Stimulated activated CD4-positive, alpha-beta T cell treated with anti-CD3 and anti-CD28 coated beads, Interleukin-4, amount 100 ng/mL, for 48 hours (primary cell): ENCODE measurements at places on chromosomes 16 and 17.
A peak's percentile ranks its signal among the peaks of the same experiment; 100 is the strongest.

DNA sequence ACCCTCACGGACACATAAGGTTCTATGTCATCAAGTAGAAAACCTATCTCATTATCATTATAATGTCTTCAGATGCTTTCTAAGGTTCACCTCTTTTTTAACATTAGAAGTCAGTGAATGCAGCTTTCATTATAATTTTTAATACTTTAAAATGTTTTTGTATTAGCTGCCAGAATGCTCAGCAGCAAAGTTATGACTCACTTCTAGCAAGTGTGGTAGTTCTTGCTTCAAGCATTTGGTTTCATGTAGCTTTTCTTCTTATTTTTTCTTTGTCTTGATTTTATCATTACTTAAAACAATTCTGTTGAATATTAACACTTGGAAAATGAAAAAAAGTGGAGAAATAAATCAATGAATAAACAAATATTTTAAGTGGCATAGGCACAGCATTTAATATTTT, 23.4 kb downstream of the LPCAT2 start:
- no peak for DNase-seq

DNA sequence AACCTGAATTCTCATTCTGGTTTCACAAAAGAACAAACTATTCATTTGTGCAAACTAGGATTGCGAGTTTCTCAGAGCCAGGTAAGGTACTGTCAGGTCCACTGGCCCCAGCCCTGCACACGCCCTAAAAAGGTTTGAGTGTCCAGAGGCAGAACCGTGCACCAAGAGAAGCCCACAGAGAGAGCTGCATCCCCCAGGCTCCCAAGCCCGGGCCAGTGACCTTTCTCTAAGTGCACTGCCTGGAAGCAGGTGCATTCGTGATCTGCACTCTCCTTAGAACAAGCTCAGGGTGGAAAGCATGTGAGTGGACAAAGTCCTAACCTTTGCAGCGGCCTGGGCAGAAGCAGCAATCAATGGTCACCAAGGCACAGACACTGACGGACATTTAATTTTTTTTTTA, 26.8 kb downstream of the MEAK7 start:
- DNase-seq: no peak

GRCh38 chr16:55642611-55643010, 13.2 kb upstream of the SLC6A2 start:
- DNase-seq: no peak

- DNase-seq: no peak
These were observed 5.3 kb downstream of the IGFALS start for GRCh38 chr16:1788095-1788707.

DNA sequence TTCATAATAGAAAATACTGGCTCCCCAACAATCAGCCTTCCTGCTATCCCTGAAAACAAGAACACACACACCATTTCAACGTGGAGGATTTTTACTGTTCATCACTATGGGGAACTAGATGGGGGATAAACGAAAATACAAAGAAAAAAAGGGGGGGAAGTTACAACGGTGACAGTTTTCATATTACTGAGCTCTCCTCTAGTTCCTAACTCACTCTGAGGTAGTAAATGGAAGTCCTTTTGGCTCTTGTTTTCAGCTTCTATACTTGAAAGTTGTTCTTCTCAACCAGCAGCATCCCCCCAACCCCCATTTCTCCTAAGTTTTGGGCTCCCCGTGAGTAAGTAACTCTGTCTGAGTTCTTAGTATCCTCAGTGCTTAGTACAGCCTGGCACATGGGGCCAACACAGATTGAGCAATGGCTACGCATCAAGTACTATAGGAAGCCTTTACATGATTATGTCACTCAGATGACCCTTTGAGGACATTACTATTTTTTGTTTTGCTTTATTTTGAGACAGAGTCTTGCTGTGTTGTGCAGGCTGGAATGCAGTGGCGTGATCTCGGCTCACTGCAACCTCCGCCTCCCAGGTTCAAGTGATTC, 4.2 kb upstream of the CORO7 start:
- DNase-seq: no peak

DNA sequence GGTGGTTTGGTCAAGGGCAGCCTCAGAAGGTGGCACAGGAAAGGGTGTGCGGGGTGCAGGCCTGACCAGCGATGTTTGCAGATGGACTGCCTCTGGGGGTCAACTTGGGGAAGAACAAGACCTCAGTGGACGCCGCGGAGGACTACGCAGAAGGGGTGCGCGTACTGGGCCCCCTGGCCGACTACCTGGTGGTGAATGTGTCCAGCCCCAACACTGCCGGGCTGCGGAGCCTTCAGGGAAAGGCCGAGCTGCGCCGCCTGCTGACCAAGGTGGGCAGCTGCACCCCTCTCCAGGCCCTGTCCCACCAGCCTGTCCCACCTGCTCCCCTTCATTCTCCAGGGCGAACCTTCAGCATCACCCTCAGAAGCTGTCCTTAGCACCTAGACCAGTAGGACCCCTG, 12.5 kb downstream of the DHODH start:
- DNase-seq: no peak

- peak; percentile 42 for DNase-seq
These were observed 54.6 kb downstream of the ABCC12 start for GRCh38 chr16:48101069-48101674.

DNA sequence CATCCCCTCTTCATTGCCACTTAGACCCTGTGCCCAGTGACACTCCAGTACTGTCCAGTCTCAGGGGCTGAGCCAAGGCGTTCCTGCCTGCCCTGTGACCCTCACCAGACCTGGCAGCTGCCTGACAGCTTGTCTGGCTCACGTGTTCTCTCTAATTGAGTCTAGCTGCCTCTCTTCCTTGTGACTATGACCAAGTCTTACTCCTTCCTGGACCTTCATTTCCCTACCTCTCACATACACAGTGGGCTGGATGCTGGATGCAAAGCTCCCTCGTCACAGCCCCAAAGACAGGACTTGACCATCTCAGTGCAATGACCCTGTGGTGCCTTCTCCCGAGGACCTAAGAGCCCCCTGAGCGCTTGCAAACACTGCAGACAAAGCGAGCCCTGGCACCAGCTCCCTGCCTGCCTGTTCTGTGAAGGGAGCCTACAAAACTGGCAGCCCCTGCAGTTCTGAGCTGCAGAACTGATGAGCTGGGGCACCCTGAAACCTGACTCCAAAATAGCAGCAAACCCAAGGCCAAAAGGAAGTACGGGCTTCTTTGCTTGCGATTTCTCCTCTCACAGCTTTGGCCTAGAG, 1.7 kb downstream of the DEXI start:
- no peak for DNase-seq

DNA sequence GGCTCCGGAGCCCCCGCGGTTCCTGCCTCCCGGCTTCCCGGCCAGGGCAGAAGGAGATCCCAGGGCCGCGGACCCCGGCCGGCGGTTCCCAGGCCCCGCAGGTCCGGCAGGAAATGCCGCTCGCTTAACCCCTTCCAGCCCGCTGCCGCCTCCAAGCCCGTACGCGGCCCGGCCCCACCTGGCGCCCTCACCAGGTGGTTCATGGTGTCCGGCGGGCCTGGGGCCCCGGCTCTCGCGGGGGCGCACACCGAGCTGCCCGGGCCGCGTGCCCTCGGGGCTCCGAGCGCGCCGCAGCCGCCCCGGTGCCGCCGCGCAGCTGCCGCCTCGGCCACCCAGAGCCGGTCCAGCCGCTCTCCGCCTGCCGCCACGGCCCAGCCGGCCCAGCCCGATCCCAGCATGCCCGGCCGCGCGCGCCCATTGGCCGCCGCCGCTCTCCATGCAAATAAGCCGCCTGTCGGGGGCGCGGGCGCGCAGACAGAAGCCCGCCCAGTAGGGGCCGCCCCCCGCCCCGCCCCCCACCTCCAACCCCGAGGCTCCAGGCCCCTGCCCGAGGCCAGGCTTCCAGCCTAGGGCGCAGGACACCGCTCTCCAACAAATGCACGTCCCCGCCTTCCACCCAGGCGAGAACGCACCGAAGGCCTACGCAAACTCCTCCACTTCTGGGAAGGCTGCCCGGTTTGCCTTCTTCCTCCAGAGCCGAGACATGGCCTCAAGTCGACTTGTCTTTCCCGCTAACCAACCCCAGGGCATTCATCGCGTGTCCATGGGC, at the start of gene BCAR1:
TSS of gene BCAR1 (minus strand) at position 345 of the 769 bp plus-strand sequence. CDS start at position 203, 142 bp downstream.
- DNase-seq: no peak

GRCh38 chr16:9333469-9333868, 242.0 kb downstream of the HAPSTR1 start:
- DNase-seq: no peak

DNA sequence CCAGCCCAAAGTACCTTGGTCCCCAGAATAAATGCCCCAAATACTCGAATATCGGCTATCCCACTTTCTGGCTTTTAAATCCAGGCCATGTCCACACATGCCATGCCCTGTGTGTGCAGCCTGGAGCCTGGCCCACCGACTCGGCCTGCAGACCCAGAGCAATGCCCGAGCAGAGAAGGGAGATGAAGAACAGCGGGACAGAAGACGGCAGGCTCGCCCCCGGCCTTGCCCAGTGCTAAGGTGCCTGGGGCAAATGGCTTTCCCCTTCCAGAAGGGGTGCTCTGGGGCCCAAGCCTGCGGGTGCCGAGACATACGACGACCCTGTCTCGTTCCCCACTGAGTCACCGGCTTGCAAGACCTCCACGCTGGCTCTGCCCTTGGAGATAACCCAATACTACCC, 8.0 kb downstream of the CLUH start:
- no peak for DNase-seq

- DNase-seq: no peak
These were observed 2.8 kb downstream of the PLCD3 start for GRCh38 chr17:45129426-45129939.

GRCh38 chr16:70689970-70690891, 4.4 kb upstream of the MTSS2 start:
- DNase-seq: no peak

DNA sequence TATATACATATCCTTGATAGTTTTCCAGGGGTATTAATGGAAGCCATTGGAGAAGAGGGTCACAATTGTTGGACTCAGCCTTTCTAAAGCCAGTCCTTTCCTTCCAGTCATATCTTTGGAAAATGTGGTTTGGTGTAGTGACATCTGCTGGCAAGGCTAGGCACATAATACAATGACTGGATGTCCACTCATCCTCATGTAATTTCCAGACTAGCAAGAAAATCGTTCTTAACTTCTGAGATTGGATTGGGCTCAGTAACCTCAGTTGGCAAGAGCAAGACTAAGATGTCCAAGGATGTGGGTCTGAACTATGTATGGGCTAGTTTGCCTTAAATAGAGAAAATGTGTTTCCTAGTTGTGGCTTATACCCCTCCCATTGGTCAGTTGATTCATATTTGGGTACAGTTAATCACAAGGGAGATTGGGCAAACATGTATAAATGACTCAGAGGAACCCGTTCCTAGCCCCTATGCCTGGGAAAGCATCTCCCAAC, 8.7 kb upstream of the KAT7 start:
- DNase-seq: no peak

DNA sequence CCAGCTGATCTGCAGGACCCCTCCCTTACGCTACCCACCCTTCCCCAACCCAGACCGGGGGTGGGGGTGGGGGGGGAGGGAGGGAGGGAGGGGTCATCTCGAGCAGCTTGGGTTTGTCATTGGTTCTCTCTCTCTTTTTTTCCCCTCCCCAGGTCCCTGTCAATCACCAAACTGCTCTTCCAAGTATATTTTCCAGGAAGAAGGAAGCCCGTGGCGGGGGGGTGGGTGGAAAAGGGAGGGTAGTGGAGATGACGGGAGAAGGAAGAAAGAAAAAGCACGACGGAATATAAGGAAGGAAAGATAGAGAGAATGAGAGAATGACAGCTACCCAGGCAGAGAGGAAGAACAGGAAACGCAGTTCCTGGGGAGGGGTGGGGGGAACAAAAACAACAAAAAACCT, 17.9 kb downstream of the SALL1 start:
- no peak for DNase-seq

DNA sequence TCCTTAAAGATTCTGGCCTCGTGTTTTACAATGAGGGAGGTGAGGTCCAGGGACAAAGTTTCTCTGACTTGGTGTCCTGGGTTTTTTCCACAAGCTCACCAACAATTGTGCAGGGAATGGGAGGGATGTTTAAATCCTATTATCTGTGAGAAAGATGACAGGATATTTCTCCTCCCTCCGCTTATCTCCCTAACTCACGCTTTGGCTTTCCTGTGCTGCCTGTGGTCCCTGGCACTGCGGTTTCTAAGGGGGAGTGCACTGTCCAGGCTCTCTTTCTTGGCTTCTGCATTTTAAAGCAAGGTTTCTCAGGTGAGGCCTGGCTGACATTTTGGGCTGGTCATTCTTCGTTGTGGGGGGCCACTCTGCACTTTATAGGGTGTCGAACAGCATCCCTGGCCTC, 16.4 kb downstream of the GGA3 start:
- no peak for DNase-seq

DNA sequence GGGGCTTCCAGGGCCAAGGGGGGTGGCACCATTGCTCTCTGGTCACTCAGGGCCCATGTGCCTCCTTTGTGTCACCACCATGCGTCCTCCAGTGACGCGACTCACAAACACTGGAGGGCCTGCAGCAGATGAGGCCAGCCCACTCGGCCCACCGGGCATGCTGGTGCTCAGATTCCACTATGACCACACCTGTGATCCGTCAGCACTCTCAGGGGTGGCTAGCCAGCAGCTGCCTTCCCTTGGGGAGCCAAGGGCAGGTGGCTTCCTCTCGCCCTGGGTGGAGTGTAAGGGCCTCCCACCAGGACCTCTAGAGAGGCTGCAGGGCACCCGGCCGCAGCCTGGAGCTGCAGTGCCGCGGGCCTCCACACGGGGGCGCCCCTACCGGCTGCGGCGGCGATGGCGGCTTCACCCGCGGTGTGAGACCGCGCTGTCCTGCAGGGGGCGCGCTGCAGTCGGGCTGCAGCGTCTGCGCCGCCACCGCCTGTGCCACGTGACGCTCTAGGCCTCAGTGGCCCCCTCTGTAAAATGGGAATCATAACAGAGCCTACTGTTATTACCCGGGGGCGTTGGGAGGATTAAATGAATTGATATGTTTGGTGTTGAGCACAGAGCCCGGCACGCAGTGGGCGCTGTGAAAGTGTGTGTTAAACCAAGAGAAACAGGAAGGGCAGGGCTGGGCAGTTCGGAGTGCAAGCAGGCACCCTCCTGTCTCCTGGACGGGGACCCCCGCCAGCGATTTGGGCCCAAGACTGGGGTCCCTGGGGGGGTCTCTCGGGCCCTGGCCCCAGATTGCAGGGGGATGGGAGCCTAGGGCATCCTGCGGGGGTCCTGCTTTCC, 192.4 kb upstream of the GSE1 start:
- peak; percentile 86 for DNase-seq

- no peak for DNase-seq
These were observed 14.7 kb downstream of the MPP2 start for GRCh38 chr17:43892647-43892952.

- DNase-seq: no peak
These were observed 2.0 kb downstream of the CACNA1H start for GRCh38 chr16:1154887-1155331.
